Omental fat pad (tissue), 4 donors: ENCODE measurements at places on chromosomes 3 and 15. TPM values are rescaled to one million over a fixed set of nuclear protein-coding genes. Genes with fewer than 3 reads are reported as not detected.

The NR1I2 gene
- not detected for total RNA-seq

The SPINK8 gene
- total RNA-seq: not detected

The SLC12A8 gene
- 8.7 TPM for total RNA-seq

The MESP2 gene
- not detected for total RNA-seq

The PIF1 gene
- total RNA-seq: 0.63 TPM

The HDDC3 gene
- total RNA-seq: 11.2 TPM

The ILDR1 gene
- not detected for total RNA-seq

The CISH gene
- 10.4 TPM for total RNA-seq

The EPHB3 gene
- 1.8 TPM for total RNA-seq

The ADIPOQ gene
- 1,417 TPM for total RNA-seq

The SLITRK3 gene
- 0.16 TPM for total RNA-seq

The UPK1B gene
- 1.1 TPM for total RNA-seq

The GXYLT2 gene
- 14.8 TPM for total RNA-seq

The SCN11A gene
- 0.36 TPM for total RNA-seq

The COL7A1 gene
- 1.8 TPM for total RNA-seq

The CHRD gene
- total RNA-seq: 5.8 TPM

The BSN gene
- total RNA-seq: 0.48 TPM

The CILP gene
- 35.1 TPM for total RNA-seq

The HHATL gene
- not detected for total RNA-seq

The ATP13A5 gene
- total RNA-seq: not detected

The TM4SF1 gene
- 1,679 TPM for total RNA-seq

The PLCH1 gene
- total RNA-seq: 3.2 TPM

The AGBL1 gene
- not detected for total RNA-seq

The SCAANT1 gene
- total RNA-seq: not detected

The RAB27A gene
- total RNA-seq: 33.4 TPM

The TMEM108 gene
- 0.93 TPM for total RNA-seq
